Stimulated activated CD4-positive, alpha-beta T cell treated with anti-CD3 and anti-CD28 coated beads, Interleukin-1b, Interleukin-23, amount 100 ng/mL, for 24 hours (primary cell): ENCODE measurements at places on chromosomes 16 and 17.

GRCh38 chr17:40065769-40066510 is 3.2 kb downstream of the THRA start:
- DNase-seq = no peak

DNA sequence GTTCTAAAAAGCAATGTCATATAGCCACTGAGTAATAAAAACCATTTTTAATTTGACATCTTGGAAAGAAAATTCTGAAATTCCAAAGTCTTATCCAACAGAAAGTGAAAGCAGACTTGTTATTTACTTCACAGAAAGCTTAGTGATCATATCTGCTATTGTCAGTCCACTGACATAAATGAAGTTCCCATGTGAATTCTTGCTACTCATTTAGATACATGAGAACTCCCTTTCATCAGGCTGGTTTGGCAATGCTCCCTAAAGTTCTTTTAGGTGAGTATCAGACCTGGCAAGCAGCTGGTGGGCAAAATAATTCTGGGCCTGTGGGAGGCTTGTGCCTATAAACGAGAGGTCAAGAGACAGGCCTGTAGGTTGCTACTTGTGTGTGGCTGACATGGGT is 23.4 kb downstream of the NME2 start:
- DNase-seq = no peak

GRCh38 chr16:89693289-89693731 is 6.8 kb downstream of the CDK10 start:
- no peak for DNase-seq

- DNase-seq = no peak
These were observed 8.6 kb downstream of the HIC1 start for GRCh38 chr17:2063261-2064146.

DNA sequence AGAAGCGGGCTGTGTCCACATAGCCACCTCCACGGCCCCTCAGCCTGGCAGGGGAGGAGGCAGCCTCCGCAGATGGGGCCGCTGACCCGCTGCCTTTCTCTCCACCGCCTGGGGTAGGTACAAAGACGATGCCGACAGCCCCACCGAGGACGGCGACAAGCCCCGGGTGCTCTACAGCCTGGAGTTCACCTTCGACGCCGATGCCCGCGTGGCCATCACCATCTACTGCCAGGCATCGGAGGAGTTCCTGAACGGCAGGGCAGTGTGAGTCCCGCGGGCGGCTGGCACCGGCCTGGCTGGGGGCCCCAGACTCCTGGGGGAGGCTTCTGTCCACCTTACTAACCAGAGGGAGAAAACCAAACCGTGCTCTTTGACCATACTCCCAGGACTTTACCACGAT is 27.9 kb downstream of the MGRN1 start:
- no peak for DNase-seq

DNA sequence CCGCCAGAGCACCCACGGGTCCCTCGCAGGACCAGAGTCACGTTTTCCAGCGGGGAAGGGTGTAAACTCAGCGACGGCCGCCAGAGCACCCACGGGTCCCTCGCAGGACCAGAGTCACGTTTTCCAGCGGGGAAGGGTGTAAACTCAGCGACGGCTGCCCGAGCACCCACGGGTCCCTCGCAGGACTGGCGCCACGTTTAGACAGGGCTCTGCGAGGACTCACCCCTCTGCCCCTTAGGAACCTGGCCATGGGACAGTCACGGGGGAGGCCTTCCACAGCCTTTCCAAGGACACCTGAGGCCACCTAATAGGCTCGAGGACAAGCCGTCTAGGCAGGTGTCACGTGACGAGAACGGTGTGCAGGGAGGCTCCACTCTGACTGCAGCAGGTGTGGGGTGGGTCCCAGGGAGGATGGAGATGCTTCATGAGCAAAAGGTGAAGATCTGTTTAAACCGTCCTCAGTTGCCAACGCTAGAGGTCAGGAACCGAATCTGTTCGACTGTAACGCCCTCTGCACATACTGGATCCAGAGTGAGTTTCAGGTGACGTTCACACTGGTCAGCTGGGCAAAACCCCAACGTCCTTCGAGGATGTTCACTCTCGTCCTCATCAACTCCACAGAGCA is 48.0 kb upstream of the METRNL start:
- DNase-seq = no peak
